ENCODE measurements at places on chromosomes 6 and 20. TPM values are rescaled to one million over a fixed set of nuclear protein-coding genes. Genes with fewer than 3 reads are reported as not detected.

DNA sequence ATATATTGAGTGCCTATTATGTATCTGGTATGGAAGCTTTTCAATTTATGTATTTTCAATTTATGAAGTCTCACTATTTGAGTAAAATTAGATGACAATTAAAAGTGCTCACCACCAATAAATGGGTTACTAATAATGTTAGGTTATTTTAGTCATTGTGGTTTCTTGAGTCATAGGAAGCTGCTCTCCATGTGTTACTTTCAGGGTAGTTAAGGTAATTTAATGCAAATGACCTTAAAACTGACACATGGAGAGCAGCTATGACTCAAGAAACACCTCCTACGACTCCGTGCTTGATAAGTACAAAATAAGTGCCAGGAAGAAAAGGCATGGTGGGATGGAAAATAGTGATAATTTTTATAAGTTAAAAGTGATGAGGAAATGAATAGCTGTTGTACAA, 16.5 kb upstream of the TINAG start:
- DNase-seq: peak; percentile 66
- no peaks in the 10 kb centered on the region for H3K27me3 ChIP-seq
- H3K4me1 ChIP-seq: peaks cover 30% of the 10 kb centered on the region
- no peaks in the 10 kb centered on the region for H3K36me3 ChIP-seq
- peak overlapping the region; percentile 85 for H3K27ac ChIP-seq

GRCh38 chr20:61166324-61166723, 85.7 kb upstream of the CDH4 start:
- H3K36me3 ChIP-seq: no peaks in the 10 kb centered on the region
- H3K27me3 ChIP-seq: 0 out of 2 replicates have a peak, but pooled peaks cover 18% of the 10 kb centered on the region
- no peaks in the 10 kb centered on the region for H3K4me1 ChIP-seq
- H3K27ac ChIP-seq: no peak overlapping the region
- no peak overlapping the region for H3K4me3 ChIP-seq

DNA sequence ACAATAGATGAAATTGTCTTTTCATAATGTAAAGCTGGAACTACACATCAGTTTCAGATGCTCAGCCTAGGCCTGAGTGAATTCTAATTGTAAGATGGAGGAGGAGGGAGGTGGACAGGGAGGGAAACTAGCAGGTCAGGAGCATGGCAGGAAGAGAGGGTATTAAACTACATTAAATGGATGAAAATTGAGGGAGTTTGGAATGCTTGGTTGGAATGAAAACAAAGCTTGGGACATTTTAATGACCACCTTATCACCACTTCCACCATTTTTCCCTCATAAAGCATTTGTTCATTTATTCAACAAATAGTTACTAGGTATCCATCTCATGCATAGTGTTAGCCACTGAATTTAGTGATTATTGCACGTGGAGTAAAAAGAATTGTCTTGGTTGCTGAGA, 65.0 kb downstream of the KIZ start:
- no peak overlapping the region for H3K27ac ChIP-seq
- no peak overlapping the region for H3K4me3 ChIP-seq
- no peaks in the 10 kb centered on the region for H3K36me3 ChIP-seq
- DNase-seq: no peak

DNA sequence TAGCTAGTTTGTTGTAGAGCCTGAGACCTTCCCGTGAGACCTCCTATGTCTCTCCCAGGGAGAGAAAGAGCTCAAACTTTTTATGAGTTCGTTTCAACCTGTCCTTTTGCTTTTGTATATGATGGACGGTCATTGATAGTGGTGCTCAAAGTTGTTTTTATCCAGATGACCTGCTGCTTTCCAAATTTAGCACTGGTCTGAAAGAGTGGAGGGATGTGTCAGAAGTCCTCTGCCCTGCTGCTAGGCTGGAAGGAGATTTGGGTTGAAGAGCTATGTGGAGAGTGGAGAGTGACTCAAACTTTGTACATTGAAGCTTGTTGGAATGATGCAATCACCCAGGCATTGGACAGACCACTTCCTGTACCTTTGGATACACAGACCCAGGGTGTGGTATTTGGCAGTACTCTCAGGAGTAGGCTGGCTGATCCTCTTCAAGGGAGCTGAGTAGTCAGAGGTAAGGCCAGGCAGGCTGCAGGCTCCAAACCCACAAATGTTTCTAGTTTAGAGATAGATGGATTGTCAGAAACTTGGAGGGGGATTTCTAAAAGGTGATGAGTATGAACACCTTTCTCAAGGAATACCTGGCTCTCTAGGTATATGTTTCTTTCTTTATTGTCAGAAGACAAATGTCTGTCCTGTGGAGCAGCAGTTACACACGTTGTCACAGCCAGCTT, 49.4 kb upstream of the RREB1 start:
- H3K27ac ChIP-seq: peak overlapping the region; percentile 91
- H3K4me1 ChIP-seq: peaks cover 49% of the 10 kb centered on the region
- DNase-seq: peak; percentile 98
- no peak overlapping the region for H3K4me3 ChIP-seq

GRCh38 chr20:4664691-4665360, 56.9 kb upstream of the PRND start:
- peaks cover 19% of the 10 kb centered on the region for H3K4me1 ChIP-seq
- no peaks in the 10 kb centered on the region for H3K27me3 ChIP-seq
- no peaks in the 10 kb centered on the region for H3K36me3 ChIP-seq
- no peak for DNase-seq

GRCh38 chr6:81762132-81762531, 9.7 kb upstream of the TENT5A start:
- no peaks in the 10 kb centered on the region for H3K27me3 ChIP-seq
- H3K36me3 ChIP-seq: no peaks in the 10 kb centered on the region
- H3K27ac ChIP-seq: no peak overlapping the region
- no peak for DNase-seq

- DNase-seq: no peak
- H3K27ac ChIP-seq: no peak overlapping the region
- H3K27me3 ChIP-seq: no peaks in the 10 kb centered on the region
- H3K4me1 ChIP-seq: no peaks in the 10 kb centered on the region
- H3K4me3 ChIP-seq: no peak overlapping the region
These were observed 202.7 kb downstream of the MAFB start for GRCh38 chr20:40486297-40486696.

GRCh38 chr20:23776067-23776771, 25.5 kb upstream of the CST1 start:
- H3K36me3 ChIP-seq: no peaks in the 10 kb centered on the region
- H3K4me3 ChIP-seq: no peak overlapping the region
- no peak overlapping the region for H3K27ac ChIP-seq
- no peak for DNase-seq

Gene BEND3
- 4.5 TPM for total RNA-seq

Gene PABPC1L
- 40.7 TPM for total RNA-seq

Gene SH3BGRL2
- total RNA-seq: 3.8 TPM

Gene PHIP
- 21.2 TPM for total RNA-seq
